ENCODE measurements at places on chromosomes 16 and 17.
A peak's percentile ranks its signal among the peaks of the same experiment; 100 is the strongest.

- DNase-seq, result no peak
These were observed 70.8 kb downstream of the RAB11FIP4 start for GRCh38 chr17:31462261-31462660.

DNA sequence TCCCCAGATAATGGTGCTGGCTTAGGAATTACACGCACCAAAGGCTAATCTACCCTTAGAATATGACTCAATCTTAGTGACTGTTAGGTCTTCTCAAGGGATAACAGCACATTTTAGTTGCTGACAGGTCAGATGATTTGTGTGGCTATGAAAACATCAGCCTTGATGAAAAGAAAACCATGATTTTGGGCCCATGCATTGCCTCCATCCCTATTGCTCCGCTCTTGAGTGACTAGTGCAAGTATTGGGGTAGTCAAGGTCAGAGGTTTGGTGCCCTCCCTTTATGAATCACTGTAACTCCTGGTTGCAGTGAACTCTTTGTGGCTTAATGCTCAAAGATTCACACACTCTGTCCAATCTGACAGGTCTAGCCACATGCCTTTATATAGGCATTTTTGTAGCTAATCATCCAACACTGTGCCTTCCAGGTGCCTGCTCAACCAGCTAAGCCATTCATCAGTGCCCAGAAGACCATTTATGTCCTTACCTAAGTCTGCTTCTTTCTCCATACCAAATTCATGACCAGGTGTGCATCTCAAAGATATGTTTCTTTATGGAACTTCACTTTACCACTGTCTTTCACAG, 251.6 kb downstream of the KCNJ2 start:
- no peak for DNase-seq

DNA sequence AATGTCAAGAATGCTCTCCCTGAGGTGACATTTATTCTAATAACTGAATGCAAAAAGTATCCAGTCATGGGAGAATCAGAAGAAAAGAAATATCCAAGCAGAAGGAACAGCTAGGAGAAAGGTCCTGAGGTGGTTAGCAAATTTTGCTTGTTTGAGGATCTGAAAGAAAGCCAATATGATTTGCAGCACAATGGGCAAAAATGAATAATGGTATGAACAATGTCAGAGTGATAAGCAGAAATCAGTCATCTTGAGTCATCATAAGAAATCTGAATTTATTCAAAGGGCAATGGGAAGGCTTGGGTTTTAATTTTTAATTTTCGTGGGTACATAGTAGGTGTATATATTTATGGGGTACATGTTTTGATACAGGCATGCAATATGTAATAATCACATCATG, 68.5 kb downstream of the BRIP1 start:
- DNase-seq, result no peak

DNA sequence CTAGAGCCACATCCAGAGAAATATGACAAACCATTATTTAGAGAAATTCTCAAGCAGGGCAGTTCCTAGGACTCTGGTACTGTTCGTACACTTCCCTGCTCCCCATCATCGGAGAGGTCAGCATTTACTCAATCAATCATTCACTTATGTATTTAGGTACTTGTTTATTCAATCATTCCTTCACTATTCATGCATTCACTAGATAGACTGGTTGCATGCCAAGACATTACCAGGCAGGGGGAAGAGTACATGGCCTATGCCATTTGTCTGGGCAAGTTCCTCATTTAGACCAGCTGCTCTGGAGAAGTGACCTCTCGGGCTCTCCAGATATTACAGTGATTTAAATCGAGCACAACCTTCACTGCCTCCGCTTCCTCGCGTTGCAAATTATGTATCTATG, 603.4 kb downstream of the KCNJ2 start:
- no peak for DNase-seq

DNA sequence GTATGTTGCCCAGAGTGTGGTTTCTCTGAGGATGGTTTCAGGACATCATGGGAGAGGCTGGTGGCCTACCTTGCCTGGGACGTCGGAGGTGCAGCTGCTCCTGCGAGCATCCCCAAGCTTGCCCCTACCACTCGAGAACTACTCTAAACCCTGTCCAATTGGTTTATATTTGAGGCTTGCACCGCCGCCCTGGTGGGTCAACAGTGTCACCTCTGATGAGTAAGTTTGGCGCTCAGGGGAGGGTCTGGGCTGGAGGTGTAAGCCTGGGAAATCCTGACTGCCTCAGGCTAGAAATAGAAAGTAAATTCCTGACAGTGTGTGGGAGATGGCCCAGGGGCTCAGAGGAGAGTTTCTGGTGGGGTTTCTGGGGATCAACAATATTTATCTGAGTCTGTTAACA, 48.2 kb downstream of the CCDC42 start:
- no peak for DNase-seq

DNA sequence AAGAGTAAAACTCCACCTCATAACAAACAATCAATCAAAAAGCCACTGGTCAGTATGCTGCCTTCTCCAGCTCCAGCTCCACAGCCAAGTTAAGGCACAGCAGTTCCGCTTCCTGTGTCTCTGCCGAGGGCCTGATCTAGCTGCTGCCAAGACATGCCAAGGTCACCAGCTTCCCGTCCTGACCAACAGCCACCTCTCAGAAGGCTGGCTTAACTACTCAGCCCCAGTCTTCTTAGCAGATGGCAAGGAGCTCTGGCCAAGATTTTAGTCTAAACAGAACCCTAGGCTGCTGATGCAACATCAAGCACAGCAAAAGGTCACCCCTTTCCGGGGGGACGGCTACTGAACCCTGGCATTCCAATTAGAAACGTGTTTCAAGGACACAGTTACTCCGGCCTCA, 17.7 kb upstream of the MNT start:
- DNase-seq, result no peak

GRCh38 chr17:45824475-45824874, 20.2 kb upstream of the SPPL2C start:
- DNase-seq, result no peak

DNA sequence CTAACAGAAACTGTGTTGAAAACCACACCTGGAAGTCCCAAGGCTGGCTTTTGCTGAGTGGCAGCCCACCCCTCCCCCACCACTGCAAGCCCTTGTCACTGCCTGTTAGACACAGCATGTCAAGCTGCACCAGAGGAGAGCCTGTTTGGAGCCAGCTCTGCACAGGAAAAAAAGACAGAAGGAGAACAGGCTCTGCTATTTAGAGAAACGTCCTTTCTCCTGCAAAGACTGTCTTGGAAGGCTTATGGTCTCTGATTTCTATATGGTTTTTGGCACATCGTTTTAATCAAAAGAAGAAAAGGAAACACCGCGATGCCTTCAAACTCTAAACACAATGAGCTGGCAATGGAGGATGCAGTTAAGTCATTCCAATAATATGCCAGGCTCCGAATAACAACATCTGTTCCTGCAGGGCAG, 275.5 kb downstream of the MAP2K4 start:
- DNase-seq, result no peak

- no peak for DNase-seq
These were observed 62.0 kb upstream of the TMEM132E start for GRCh38 chr17:34517406-34517805.

DNA sequence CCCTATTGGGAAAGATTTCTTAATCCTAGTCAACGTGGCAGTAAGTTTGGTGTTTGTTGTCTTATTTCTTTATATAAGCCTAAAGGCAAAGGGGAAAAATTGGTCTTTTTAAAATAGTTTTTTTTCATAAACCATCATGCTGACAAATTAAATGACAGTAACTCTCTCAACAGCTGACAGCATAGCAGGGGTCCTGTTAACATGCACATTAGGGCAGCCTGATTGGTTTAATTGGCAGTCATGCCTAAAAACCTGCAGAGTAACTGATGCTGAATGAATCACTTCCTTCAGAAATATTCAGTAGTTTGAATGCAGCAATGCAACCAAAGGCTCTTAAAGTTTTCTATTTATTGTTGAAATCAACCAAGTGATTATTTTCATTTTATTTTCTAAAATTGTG, 85.4 kb downstream of the ITFG1 start:
- no peak for DNase-seq

- no peak for DNase-seq
These were observed 100.2 kb downstream of the CMIP start for GRCh38 chr16:81544700-81545271.

DNA sequence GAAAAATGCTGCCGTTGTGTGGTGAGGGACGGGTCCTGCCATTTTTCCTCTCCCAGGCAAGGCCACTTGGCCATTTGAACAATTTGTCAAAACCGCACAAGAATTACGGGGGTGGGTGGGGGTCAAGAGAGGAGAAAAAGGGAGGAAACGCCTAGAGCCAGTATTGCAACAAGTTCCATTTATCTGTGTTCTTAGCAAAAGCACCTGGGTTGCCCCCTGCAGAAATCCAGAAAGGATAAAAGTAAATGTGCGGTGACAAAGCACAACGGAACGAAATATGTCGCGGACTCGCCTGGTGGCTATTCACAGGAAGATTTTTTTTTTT, 209.4 kb downstream of the ZFHX3 start:
- DNase-seq, result no peak

GRCh38 chr17:50394711-50395110, 2.6 kb downstream of the LRRC59 start:
- no peak for DNase-seq

- DNase-seq, result peak; percentile 62
These were observed 3.3 kb upstream of the CDK5R1 start for GRCh38 chr17:32483451-32484019.

- peak; percentile 22 for DNase-seq
These were observed 28.6 kb upstream of the ITGA3 start for GRCh38 chr17:50027172-50027880.

DNA sequence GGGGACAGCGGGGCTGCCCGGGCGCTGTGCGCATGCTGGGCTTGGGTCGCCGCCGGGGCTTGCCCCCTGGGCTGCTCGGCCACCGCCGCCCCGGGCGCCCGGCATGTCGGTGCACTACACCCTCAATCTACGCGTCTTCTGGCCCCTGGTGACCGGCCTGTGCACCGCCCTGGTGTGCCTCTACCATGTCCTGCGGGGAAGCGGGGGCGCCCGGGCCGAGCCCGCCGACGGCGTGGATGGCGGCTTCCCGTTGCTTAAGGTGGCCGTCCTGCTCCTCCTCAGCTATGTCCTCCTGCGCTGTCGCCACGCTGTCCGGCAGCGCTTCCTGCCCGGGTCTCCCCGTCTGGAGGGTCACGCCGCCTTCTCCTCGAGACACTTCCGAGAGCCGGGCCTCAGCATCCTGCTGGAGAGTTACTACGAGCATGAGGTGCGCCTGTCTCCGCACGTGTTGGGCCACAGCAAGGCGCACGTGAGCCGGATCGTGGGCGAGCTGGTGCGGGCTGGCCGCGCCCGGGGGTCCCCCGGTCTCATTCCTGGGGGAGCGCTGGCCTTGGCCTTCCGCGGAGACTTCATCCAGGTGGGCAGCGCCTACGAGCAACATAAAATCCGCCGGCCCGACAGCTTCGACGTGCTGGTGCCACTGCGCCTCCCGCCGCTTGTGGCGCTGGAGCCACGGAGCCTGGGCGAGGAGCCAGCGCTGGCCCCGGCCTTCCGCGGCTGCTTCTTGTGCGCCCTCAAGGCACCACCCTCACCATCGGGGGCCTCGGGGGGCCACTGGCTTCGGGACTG, 789 bp downstream of the ITPRIPL2 start:
- no peak for DNase-seq

GRCh38 chr17:73634629-73635028, 9.6 kb downstream of the SDK2 start:
- DNase-seq, result no peak

DNA sequence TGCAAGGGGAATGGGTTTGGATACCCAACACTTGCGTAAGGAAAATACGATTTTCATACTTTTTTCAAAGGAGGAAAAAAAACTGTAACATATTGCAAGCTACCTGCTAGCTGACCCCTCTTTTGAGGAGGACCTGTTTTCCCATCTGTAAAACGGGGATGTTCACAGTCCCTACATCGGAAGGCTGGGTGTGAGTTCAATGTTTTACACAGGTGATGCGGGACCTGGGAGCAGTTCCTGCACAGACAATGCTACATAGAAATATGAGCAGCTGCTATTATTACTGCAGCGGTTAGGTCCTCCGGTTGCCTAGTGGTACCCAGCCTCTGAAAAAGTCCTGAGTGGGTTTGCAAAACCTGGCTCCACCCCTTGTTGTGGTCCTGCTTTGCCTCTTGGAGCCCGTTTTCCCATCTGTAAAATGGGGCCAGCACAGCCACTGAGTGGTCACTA, 3.5 kb downstream of the SOCS1 start:
- DNase-seq, result no peak

Measured in NCI-H460 (cell line).